ENCODE measurements at places on chromosomes 13 and 19. TPM values are rescaled to one million over a fixed set of nuclear protein-coding genes. Genes with fewer than 3 reads are reported as not detected.
A peak's percentile ranks its signal among the peaks of the same experiment; 100 is the strongest.

- DNase-seq = no peak
These were observed 47.9 kb upstream of the CEACAM21 start for GRCh38 chr19:41528106-41528505.

DNA sequence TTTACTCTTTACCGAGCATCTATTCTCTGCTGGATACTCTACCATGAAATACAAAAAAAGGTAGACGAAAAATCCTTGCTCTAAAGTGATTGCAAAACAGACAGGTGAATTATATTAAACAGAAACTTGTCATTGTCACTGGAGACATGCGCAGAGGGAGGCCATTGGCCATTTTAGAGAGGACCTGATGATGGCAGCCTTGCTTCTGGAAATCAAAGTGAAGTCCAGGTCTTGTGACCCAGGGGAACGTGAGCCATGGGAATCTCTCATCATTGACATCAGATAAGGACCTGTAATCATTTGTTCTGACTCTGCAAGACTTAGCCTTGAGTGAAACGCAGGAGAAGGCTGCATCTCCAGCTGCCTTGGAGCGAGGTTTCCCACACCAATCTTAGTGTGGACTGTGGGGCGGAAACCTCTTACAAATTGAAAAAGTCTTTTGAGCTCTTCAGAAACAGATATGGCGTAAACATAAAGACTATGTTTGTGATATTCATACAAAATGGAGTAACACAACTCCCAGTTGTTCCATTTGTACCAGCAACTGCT, 16.8 kb upstream of the SLC46A3 start:
- no peak for DNase-seq

DNA sequence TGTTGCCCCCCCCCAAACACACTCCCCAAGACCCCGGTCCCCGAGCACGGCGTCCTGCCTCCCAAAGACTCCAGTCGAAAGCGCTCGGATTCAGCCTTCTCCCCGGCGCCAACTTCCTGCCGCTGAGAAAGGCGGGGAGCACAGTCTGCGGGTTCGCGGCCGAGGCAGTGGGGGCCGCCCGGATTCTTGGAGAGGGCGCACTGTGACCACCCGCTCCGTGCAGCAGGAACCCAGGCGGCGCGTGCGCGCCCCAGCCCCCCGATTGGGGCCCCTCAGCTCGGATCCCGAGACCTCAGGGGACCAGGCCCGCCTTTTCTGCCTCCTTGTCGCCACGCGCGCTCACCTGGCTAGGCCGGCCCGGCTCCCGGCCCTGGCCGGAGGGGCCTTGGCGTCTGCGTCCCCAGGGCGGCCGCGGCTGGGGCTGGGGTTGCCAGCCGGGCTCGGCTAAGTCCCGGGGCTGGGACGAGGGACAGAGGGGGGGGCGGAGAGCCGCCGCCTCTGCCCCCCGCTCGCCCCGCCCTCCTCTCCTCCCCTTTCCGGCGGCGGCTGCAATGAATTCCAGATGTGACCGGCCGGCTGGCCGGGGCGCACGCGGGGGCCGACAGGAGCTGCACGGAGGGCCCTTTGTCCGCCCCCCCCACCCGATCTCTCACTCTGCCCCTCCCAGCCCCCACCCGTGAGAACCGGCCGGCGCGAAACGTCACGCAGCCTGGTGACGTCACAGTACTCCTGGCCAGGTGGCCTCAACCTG, at the start of gene S1PR2:
TSS of gene S1PR2 (minus strand) at position 471 of the 751 bp plus-strand sequence. CDS start 6,426 bp downstream, outside the sequence.
- peak; percentile 75 for DNase-seq

GRCh38 chr13:36131222-36131930, at the start of gene DCLK1:
Gene DCLK1, minus strand, starts transcription at chr13:36131382.
- no peak for DNase-seq

DNA sequence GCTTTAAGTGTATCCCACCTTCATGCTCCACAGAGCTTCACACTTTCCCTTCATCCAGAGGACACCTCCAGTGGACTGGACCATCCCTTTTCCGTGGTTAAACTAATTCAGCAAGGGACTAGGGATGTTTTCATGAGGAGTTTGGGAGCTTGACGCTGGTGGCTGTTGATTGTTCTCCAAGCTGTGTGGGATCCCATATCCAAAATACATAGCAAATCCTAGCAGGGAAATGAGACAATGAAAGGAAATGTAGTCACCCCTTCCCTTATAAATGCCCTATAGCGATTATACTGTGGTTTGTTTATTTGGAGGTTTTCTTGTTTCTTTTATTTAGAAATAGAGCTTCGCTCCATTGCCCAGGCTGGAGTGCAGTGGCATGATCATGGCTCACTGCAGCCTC, 31.6 kb upstream of the DPRX start:
- DNase-seq = no peak

GRCh38 chr13:39108783-39109182, 70.5 kb downstream of the NHLRC3 start:
- no peak for DNase-seq

- no peak for DNase-seq
These were observed 33.8 kb upstream of the GTF2F2 start for GRCh38 chr13:45086484-45086883.

GRCh38 chr13:101919541-101920181, 467.2 kb downstream of the ITGBL1 start:
- DNase-seq = no peak

The ZNF415 gene
- 12.9 TPM for total RNA-seq
